Activated CD8-positive, alpha-beta memory T cell treated with anti-CD3 and anti-CD28 coated beads, Interleukin-2, amount 50 U/mL, for 48 hours (primary cell): ENCODE measurements at places on chromosomes 12 and 14.

DNA sequence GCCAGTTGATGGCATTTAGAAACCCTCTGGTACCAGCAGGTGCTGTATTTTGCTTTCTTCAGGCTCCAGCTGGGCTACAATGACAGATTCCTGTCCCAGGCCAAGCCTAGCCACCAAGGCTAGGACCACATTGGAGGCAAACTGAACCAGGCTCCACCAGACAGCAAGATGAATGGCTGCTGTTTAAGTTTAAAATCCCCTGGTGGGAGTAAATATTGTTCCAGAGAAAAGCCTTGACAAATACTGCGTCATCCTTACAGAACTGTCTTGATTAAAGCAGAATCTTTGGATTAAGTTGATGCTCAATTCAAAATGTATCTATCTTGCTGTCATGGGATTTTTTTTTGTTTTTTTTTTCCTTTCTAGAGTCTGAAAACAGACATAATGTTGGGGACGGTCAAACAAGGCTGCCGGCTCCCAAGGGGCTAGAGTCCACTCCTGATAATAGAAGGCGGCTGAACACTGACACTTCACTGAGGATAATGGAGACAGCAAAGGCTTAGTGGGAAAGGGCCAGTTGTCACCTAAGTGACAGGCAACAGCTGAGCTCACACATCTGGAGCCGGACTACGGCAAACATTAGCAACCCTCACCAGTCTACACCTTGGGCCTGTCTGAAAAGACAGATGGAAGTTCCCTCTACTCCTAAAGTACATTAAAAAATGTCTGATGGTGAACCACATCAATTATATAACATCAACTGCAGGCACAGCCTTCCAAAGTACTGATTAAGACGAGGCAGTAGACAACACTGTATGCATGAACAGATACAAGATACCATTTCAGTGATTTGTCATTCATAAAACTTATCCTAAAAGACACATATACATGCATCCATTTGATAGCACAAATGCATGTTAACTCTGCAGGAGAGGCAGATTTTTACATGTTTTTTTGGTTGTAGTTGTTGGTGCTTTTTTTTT lies 1.7 kb downstream of the PRICKLE1 start:
- DNase-seq = no peak

GRCh38 chr12:80810874-80811273 lies 94.2 kb downstream of the MYF5 start:
- no peak for DNase-seq

DNA sequence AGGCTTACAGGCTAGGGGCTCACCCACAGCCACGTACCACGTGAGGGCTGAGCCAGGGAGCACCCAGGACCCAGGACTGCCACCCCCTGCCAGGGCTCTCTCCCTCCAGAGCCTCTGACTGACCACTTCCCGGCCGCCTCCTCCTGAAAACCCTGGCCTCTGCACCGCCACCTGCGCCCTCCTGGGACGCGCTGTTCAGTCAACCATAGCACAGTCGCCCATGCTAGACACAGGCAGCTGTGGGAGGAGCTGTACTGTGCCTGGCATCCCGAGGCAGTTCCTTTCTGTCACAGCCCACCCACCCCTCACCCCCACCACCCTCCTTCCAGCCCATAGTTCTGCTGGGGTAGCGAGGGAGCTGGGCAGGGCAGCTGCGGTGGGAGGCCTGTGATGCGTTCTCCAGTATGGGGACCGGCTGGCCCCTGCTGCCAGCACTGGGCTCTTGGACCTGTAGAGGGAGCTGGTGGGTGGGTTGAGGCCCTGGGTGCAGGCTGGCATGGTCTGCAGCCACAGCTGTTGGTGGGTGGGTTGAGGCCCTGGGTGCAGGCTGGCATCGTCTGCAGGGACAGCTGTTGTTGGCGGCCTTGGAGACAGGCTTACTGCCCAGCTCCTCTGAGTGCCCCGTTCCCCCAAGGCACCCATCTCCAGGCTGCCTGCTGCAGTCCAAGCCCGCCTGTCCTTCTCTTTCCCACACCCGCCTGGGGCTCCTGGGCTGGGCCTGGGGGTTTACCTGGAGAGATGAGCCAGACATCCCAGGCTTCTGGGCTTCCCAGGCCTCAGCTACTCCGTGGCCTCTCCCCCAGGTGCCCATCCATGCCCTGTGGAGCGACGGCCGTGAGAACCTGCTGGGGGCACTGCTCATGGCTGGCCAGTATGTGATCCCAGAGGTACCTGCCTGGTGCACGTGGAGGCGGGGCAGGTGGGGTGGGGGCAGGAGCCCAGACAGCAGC lies 11.5 kb downstream of the ASPG start:
- DNase-seq = no peak

GRCh38 chr14:51950007-51950406 lies 39.3 kb upstream of the RTRAF start:
- no peak for DNase-seq

- DNase-seq = no peak
Measured at GRCh38 chr14:34766606-34767005, 52.2 kb upstream of the CFL2 start.

DNA sequence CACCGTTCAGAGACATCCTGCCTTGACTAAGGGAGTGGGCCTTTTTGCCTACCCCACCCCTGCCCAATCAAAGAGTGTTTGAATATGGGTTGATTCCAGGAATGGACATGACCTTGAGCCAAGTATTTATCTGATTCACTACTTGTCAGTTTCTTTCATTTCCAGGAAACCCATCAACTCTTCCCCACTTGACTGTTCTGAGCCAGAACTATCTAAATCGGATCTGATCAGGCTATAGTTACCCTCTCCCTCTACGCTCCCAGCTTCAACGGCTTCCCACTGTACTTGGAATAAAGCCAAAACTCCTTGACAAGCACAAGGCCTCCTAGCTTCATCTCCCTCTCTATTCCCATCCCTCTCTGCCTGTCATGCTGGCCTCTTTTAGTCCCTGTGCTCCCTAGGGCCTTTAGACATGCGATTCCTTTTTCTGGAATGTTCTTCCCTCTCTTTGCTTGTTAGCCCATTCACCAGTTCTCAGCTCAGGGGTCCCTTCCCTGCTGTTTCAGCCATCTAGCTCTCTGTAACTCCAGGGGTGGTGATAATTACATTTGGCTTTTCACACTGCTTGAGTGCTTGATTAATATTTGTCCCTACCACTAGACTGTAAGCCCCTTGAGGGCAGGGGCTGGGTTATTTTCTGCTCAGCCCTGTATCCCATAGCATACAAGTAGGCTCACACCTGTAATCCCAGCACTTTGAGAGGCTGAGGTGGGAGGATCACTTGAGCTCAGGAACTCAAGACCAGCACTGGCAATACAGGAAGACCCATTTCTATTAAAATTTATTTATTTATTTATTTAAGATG lies 5.5 kb upstream of the ITPK1 start:
- no peak for DNase-seq

- DNase-seq = no peak
Measured at GRCh38 chr14:101276309-101277091, 284.8 kb upstream of the DIO3 start.
